ENCODE measurements at places on chromosomes 1 and 21.
A peak's percentile ranks its signal among the peaks of the same experiment; 100 is the strongest.

DNA sequence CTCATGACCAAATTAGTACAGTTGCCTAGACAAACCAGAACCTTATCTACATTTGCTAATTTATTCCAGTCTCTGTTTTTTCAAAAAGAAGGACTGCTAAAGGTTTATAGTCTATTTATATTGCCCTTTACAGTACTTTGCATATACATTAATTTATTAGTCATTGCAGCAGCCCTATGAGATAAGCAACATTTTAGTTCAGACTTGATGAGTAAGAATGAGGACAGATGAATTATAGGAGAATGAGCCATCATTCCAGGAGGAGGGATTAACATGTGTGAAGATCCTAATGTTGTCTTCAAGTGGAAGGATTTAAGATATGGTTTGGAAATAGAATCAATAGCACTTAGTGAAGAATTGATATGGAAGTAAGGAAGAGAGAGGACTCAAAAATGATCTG lies 152.4 kb downstream of the KCTD3 start:
- DNase-seq: no peak

GRCh38 chr1:208868554-208868953 lies 624.4 kb upstream of the PLXNA2 start:
- no peak for DNase-seq

GRCh38 chr1:172149346-172149745 lies 271.1 kb upstream of the C1orf105 start:
- DNase-seq: no peak

- DNase-seq: peak; percentile 88
These were observed 29.4 kb downstream of the MRPL37 start for GRCh38 chr1:54229281-54229891.
